ENCODE measurements at places on chromosomes 7 and 10.
A peak's percentile ranks its signal among the peaks of the same experiment; 100 is the strongest.

DNA sequence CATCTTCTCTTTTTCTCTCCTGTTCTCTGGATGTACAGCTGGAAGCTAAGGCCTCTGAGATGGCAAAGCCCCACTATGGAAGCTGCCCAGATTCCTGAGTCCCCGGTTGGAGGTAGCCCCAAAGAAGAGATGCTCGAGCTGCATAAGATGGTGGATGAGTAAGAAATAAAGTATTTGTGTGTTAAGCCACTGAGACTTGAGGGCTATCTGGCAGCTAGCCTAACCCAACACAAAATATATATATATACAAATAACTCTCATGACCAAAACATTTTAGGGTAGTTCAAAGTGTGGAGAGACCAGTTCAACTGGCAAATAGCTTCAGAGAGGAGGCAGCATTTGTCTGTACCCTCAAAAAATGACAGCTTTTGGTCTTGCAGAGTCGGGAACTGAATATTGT, 72.4 kb upstream of the PDE1C start:
- no peak for DNase-seq

- no peak for DNase-seq
Observed at GRCh38 chr7:100867776-100868485, 744 bp downstream of the TRIP6 start.

DNA sequence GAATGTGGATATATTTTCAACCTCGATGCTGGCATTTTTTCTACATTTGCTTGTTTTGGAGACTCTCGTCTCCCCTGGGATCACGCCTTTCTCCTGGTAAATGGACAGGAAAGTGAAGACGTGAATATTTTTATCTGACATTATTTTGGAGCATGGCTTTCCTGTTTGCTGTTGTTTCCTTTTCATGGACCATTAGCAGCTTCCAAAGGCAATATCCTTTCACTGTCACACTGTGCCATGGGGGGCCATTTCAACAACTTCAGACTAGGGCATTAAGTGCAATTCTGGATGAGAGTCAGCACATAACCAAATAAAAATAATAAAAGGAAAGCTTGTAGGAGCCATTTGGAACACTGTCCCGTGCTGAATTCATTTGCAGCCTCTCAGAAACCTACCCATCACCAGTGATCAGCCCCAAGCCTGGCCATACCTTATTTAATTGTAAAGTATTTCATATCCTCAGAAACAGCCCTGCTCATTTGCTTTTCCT, 75.9 kb upstream of the NEUROD6 start:
- DNase-seq: no peak

- DNase-seq: no peak
Observed at GRCh38 chr7:128115336-128115820, 84.1 kb upstream of the LRRC4 start.

DNA sequence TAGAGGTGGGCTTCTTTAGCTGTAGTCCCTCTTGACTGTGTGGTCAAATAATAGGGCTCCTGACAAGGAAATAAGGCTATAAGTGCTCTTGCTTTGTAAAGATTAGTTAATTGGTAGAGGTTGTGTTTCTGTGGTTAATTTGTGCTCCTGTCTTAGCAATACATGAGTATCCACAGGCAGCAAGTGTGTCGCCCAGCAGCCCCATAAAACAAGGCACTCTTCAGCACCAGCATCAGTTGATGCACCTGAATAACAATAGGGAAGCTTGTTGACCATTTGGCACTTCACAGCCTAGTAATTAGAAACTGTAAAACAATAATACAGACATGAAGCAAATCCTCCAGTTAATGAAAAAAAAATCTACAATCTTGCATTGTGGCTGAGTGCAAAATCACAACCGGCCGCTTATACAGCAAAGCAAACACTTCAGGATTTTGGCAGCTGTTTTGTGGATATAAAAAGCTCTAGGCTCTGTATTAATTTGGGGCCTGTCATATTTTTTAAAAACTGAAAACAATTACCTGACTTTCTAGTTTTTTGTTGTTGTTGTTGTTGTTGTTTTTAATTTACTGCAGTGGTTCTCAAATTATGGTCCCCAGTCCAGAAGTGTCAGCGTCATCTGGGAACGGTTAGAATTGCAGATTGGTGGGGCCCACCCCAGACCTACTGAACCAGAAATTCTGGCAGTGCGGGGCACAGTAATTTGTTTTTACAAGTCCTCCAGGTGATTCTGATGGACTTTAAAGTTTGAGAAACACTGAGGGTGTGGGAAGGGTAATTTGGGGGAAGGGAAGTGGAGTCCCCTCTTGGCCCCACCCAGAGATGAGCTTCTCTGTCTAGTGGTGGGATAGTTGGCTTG, 56.8 kb downstream of the AUTS2 start:
- DNase-seq: no peak

DNA sequence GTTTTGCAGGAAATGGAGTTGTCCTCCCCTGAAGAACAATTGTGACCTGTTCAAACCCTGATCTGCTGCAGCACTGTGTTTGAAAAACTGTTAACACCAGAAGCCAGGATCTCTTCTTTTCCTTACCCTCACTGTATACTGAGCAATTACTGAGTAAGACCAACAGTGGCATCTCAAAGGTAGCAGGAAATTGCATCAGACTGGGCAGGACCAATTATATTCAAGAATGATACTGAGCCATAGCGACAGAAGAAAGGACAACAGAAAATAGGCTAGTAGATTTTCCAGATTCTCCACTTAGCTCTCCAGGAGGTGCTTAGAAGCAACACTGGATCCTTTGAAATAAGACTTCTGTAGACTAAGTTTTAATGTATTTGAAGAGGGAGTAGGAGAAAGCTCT, 57.4 kb upstream of the INHBA start:
- DNase-seq: no peak

DNA sequence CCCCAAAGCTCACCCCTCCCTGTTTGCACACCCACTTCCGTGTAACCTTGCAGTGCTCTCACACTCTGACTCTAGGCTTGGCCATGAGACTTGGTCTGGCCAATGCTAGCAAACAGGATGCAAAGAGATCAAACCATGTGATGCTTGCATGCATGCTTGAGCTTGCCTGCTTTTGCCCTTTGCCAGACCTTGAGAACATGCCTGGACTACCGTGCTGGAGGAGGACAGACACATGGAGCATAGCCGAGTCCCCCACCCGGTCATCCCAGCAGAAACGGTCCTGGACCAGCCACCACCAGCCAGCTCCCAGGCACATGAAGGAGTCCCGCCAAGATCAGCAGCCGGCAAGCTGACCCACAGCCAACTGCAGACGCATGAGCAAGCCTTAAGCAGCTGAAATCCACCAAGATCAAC, 23.4 kb downstream of the PYROXD2 start:
- DNase-seq: no peak

DNA sequence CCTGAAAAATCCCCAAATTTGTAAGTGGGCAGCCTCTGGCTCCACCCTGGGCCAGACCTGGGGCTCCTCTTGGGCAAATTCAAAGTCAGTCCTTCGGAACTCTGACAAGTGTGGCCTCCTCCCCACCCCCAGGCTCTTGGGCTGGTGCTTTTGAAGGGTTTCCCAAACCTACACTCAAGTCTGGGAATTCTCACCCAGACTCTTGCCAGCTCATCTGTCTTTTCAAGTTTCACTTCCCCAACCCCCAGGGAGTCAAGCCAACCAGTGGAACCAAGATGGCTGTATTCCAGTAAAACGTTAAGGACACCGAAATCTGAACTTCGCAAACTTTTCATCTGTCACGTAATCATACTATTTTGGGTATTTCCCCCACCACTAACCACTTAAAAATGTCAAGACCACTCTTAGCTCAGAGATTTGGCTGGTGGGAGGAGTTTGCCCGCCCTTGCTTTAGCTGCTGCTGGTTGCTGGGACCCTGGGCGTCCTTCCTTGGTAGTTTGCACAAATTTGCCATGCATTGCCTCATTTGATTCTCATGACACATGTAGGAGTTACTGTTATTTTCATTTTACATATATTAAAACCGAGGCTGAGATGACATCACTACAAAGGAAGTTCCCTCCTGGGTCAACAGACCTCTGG, 1.7 kb upstream of the MYO1G start:
- DNase-seq: peak; percentile 32

DNA sequence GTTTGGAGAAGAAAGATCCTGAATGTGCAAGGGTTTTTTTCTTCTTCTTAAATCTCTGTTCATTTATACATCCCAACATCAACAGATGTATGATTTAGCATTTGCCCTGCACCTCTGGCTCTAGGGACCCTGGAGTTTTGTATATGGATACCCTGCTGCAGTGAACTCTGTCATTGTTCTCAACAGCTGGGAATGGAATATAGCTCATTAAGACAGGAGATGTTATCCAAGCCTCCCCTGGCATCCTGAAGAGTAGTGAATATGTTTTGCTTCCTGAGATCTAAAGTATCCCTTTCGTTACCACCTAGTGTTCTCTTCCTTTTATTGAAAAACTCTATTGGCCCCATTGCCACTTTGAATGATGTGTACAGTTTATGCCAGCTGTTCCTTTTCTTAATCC, 275.9 kb downstream of the EXOC4 start:
- DNase-seq: no peak

DNA sequence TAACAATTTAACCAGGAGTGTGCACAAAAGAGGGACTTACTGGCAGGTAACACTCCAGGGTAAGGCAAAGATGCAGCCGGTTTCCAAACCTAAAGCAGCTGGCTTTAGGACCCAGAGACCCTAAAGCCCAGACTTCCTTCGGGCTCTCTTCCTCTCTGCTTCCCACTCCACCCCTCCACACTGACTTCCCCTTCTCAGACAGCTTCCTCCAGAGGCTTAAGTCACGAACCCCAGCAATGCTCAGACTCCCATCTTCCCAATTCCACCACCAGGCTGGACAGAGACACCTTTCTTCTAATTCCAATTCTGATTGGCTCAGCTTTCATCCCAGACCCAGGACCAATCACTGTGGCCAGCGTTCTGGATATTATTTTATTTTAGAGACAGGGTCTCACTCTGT, 24.8 kb downstream of the STYXL1 start:
- no peak for DNase-seq

DNA sequence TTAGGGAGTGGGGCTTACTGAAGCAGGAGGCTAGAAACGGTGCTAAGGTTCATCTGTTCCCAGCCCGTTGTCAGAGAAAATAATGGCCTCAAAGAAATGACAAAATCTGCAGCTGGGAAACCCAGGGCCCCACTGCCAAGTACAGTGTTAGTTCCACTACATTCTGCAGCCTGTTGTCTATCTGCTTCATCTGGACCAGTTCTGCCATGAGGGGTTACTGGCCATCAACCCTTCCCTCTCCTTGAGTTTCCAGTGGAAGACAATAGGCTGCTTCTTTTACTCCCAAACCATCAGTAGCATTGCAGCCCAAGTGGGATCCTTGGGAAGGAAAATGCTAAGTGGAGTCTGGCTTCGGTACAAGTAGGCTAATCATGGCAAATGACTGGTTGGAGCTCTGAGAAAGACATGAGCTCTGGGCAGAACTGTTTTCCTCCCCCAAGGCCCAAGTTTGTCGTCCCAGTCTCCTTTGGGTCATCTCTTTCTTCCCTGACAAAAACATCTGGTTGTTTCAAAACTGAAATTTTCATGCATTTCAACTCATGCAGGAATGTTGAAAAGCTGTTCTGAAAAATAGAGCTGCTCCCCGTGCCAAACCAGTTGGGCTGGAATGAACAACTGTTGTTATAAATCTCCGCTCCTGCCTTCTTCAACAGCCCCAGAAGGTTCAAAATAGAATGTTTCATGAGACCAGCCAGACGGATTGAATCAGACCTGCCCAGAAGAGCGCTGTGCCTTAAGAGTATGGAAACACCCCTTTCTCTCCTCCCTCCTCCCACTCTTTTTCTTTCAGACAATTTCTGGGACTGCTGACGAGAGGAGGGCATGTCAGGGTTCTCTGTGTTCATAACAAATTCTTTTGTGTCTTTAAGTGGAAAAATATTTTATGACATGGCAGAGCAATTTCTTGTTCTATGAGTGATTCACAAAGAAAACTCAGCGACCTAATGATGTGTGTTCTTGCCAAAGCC, 116.6 kb downstream of the RAB18 start:
- no peak for DNase-seq

- no peak for DNase-seq
Observed at GRCh38 chr7:25521236-25521635, 292.9 kb upstream of the NPVF start.

GRCh38 chr7:50812841-50813475, 30.3 kb upstream of the GRB10 start:
- DNase-seq: no peak

GRCh38 chr10:99365736-99366135, 36.6 kb downstream of the CNNM1 start:
- no peak for DNase-seq

- DNase-seq: no peak
Observed at GRCh38 chr10:126504761-126505112, 116.5 kb upstream of the ADAM12 start.

GRCh38 chr7:149414745-149415390, 46.0 kb downstream of the ZNF777 start:
- DNase-seq: no peak

- no peak for DNase-seq
Observed at GRCh38 chr7:97004247-97005182, 838 bp upstream of the DLX6 start.

GRCh38 chr10:9052767-9053166, 998.3 kb downstream of the GATA3 start:
- DNase-seq: no peak

- no peak for DNase-seq
Observed at GRCh38 chr10:103114876-103115275, 78.2 kb downstream of the NT5C2 start.

DNA sequence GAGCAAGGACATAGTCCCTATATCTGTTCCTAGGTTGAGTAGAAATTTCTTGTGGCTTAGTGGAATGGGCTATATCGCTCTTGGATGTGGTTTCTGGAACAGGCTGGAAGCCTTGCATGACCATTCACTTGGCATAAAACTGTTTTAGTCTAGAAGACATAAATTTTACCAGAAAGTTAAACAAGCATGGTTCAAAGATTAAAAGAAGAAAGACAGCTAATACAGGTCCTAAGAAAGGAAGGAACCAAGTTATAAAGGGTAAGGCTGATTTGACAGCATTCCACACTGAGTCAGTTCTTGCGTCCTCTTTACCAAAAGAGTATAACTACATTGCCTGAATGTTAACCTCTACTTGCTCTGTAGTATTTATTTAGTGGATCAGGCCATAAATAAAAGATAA, 724.2 kb downstream of the SORCS1 start:
- no peak for DNase-seq
